NCI-H146 (cell line): ENCODE measurements at places on chromosomes 4 and X.

DNA sequence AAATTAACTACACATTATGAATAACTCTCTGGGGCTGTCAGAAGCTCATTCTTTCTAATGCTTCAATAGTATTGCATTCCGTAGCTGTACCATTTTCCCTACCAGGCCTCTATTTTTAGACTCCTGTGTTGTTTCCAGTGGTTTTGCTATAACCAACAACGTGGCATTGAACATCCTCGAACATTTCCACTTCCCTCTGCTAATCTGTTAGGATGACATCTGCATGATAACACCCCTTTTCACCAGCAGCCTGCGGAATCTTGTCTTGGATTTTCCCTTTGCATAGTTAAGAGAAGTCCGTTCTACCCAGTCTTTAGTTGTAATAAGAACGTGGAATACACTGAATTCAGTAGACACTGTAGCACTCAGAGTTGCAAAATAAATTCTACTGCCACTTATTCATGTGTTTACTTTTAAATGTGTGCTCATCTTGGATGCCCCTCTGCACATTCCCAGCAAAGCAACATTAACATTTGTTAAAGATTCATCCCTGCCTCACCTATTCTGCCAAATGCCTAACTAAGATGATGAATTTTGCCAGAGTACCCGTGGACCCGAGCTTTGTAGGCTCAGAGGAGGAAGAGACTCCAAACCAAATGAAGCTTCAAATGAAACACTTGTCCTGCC is 55.6 kb downstream of the SEL1L3 start:
- DNase-seq: no peak

DNA sequence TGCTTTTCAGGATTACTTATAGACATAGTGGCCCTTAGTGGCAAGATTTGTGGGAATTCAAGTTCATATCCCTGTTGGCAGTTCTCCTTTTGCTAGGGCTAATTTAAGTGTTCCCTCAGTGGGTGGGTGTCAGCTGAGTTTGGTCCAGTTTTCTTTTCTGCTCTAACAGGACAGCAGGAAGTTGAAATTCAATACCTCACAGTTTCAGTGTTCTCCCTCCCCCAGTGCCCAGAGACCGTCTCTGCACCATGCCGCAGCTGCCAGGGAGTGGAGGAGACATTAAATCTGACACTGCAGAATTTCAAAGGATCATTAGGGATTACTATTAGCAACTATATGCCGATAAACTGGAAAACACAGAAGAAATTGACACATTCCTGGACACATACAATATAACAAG is 50.7 kb downstream of the UBE2NL start:
- DNase-seq: no peak

DNA sequence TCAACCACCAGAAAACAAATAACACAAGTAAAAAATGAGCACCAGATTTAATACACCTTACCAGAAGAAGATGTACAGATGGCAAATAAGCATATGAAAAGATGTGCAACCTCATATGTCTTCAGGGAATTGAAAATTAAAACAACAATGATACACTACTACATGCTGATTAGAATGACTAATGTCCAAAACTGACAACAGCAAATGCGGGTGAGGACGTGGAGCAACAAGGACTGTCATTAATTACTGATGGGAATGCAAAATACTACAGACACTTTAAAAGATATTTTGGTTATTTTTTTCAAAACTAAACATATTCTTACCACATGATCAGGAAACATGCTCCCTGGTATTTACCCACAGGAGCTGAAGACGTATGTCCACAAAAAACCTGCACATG is 140.3 kb downstream of the FRYL start:
- no peak for DNase-seq

- no peak for DNase-seq
These were observed 37.9 kb upstream of the GYPA start for GRCh38 chr4:144178414-144178813.

- no peak for DNase-seq
These were observed 74.3 kb downstream of the NUDT10 start for GRCh38 chrX:51406688-51407519.

DNA sequence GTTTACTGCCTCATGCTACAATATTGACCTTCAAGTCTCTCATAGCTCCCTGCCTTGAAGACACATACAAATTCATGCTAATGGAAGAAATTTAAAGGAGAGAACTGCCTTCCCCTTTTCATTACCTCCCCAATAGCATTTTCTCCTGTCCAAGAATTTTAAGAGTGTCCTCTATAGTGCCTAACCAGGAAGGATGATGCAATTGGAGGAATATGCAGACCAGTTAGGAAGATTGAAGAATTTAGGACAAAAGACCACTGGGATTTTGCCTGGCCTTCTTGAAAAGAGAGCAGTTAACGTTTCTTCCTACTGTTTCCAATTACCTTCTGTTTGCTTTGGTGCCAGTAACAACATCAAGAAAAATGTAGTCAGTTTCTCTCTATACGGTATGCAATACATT is 443.9 kb downstream of the INPP4B start:
- no peak for DNase-seq

DNA sequence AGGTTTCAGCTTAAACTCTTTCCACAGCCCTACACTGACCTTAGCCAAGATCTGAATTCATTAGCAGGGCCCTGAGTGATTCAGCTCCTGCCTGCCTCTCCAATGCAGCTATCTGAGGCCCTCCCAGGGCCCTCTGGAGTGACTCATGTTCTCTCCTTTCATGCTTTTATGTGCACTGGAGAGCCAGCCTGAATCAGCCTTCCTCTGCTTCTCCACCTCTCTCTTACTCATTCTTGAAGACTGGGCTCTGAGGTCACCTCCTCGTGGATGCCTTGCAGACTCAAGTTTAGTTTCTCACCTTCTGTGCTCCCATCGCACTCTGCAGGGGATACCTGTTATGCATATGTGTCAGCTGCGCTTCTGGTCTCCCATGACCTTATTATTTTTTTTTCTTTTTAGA is 3.1 kb upstream of the OCIAD2 start:
- DNase-seq: no peak

GRCh38 chr4:8200302-8200975 is 1.3 kb downstream of the SH3TC1 start:
- DNase-seq: no peak

- peak; percentile 73 for DNase-seq
These were observed at the start of gene COL4A6 for GRCh38 chrX:108438110-108438623. Gene COL4A6 (minus strand): TSS chrX:108438422. CDS start chrX:108438196, 226 bp downstream.

DNA sequence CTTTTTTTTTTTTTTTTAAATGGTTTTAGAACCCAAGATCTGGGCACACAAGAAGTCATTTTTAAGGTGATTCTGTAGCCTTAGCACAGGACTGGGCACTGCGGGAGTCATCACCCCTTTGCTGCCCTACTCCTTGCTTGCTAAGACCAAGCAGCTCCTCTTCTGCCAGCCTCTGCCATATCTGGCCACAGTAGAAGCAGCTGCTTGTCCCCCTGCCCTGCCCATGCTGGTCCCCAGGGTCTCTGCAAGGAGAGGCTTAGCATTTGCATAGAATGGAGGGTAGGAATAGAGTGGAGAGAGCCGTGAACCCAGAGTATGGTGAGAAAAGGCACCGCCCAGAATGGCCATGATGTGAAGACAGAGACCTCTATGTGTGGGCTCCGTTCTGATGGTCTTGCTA is 109.3 kb downstream of the ADRA2C start:
- DNase-seq: no peak

DNA sequence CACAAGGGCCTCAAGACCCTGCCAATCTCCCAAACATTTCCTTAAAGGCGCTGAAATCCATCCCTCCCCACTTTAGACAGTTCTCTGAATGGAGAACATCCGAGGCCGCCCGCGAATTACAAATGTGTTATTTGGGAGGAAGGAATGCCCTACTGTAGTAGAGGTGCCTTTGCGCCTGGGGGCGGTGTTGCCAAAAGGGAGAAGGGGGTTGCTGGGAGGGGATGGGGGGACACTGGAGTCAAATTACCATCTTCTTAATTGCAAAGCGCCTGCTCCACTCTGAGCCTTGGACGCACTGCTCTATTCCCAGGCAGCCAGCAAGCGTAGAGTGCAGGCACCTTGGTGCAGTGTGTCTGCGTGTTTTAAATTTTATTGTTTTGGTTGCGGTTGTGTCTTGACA is 2.7 kb downstream of the TMEM255A start:
- DNase-seq: no peak

GRCh38 chr4:185797018-185797417 is 15.0 kb downstream of the SORBS2 start:
- no peak for DNase-seq

DNA sequence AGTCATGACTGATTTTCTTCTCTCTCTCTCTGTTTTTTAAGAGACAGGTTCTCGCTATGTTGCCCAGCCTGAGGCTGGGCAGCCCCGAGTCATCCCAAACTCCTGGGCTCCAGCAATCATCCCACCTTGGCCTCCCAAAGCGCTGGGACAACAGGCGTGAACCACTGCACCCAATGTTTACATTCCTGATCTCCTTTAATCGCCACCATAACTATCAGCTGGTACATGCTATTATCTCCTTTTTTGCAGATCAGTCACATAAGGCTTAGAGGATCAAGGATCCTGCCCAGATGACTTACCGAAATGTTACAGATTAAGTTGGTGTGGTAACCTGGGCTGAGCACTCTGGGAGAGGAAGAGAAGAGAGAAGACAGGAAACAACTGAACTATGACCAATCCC is 1.5 kb upstream of the USP46 start:
- DNase-seq: no peak

GRCh38 chrX:120769576-120770341 is 105.9 kb downstream of the CT47B1 start:
- DNase-seq: peak; percentile 61

- no peak for DNase-seq
These were observed 58.6 kb upstream of the ALB start for GRCh38 chr4:73345399-73345975.

- no peak for DNase-seq
These were observed 349.3 kb downstream of the PTTG2 start for GRCh38 chr4:38309471-38309870.

- no peak for DNase-seq
These were observed 85.0 kb downstream of the ALPK1 start for GRCh38 chr4:112381996-112382692.

DNA sequence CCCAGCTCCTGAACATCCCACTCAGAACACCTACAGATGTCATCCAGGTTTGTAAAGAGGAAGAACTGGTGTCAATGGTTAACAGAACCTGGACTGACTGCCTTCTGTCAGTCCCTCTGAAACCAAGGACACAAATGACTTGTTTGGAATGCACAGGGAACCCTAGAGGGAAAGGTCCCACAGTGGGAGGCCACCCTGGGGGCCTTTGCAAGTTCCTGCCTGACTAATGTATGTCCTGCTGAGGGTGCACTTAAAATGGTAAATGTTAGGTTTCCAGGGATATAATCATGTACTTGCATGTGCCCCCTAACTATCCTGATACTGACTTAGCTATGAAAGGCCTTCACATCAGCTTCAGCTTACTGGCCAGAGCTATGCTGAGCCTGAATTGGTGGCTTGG is 15.0 kb upstream of the XAGE2 start:
- DNase-seq: no peak

DNA sequence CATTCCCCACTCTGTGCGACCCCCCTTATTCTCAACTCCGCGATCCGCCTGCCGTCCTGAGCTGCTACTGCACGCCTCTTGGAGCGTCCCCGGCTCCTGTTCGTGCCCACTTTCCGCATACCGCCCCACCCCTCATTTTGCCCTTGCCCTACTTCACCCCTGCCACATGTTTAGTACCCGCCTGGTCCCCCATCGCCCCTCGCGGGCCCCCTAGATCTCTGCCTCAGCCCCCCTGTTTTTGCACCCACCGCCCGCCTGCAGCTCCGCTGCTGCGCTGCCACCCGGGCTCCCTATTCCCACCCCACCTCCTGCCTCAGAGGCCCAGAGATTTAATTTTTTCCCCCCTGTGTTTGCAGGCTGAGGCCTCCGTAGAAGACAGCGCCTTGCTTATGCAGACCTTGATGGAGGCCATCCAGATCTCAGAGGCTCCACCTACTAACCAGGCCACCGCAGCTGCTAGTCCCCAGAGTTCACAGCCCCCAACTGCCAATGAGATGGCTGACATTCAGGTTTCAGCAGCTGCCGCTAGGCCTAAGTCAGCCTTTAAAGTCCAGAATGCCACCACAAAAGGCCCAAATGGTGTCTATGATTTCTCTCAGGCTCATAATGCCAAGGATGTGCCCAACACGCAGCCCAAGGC is 1.4 kb downstream of the MAGED1 start:
- DNase-seq: peak; percentile 65

DNA sequence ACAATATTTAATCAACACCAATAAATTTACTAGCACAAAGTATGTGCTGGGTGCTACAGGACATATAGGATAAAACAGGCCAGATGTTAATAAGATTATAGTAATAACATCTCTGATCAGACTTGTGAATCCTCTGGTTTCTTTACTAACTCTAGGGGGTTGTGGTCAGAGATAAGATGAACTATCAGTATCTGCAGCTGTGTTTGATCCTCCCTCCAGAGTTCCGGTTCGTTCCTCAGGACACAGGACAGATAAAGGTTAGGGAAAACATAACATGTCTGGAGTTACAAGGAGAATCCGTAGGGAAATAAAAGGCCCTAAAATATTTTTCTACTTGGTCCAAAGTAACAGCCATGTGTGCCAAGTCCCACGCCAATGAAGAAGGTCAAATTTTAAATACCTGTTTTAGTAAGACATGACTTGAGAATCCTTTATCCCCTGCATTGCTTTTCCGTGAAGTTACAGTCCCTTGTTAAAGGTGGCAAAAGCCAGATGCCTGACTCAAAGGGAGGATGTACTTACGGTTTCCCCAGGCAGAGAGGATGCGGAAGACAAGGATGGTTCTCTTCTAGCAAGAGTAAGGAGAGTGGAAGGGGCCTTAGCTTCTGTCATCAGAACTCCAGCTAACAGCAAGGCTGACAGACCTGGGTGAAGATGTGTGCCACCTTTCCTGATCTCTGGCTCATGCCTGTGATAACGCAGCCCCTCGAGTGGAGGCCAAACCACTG is 44.4 kb downstream of the KIAA0232 start:
- no peak for DNase-seq

DNA sequence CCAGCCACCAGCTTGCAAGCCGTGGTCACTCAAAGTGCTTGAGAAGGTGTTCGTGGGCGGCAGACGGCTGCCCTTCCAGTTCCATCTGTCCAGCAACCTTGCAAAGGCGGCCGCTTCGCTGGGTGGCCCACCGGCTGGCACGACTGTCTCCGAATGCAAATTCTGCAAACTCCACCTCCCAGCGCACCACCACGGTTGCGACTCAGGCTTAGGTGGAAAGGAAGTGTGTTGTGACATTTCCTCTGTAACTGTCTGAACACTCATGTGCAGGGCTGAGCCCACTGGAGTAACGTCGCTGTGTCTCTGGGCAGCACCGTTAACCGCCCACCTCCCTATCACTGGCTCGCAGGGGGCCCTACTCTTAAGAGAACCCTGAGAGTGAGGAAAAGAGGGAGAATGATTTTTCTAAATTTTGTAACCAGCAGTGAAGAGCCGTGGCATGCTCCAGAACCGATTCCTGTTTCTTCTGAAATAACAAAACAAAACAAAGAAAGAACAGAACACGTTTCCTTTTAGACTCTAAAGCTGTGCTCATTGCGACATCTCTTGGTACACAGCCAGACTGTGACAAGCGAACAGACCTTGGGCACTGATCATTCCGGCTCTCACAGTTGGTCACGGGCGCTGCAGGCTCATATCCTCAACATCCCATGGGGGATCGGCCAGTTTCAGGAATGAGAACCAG is at the start of gene P2RY8:
Gene P2RY8 (minus strand): TSS at position 155 of the 685 bp plus-strand sequence. CDS start 70,627 bp downstream, outside the sequence.
- DNase-seq: peak; percentile 11
